ENCODE measurements at places on chromosomes 11 and 22.

GRCh38 chr22:17266251-17266971 lies 47.2 kb upstream of the ADA2 start:
- no peak for DNase-seq

DNA sequence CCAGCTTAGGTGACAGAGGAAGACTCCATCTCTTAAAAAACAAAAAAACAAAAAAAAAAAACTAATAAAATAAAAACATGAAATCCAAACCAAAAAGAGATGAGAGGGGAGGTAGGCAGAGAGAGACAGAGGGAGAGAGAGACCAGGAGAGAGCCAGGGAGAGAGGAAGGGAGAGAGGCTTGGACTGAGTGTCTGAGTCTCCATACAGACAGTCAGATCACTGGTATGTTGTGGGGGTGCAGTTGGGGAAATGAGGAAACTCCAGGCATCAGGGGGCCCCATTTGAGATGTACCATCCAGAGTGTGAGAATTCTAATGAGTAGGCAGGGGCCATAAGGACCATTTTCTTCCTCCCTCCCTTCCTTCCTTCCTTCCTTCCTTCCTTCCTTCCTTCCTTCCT lies 53.1 kb upstream of the SEPTIN5 start:
- DNase-seq: no peak

DNA sequence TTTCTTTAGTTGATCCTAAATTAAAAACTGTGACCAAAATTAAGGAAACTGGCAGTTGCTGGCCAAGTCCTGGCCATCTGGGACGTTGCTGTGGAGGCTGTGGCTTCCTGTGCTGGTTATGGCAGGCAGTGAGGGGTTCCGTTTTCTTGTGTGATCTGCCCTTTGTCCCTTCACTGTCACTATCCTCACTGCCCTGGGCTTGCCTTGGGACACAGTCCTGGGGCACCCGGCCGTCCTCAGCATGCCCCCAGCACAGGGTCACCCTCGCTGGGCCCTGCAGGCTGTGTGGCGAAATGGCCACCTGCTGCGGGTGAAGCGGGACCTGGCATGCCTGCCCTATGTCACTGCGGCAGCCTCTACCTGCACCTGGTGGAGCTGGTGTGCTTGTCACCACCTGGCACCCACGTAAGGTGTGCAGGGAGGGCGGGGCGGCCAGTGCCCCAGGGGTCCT lies 52.5 kb upstream of the SLC22A12 start:
- no peak for DNase-seq

DNA sequence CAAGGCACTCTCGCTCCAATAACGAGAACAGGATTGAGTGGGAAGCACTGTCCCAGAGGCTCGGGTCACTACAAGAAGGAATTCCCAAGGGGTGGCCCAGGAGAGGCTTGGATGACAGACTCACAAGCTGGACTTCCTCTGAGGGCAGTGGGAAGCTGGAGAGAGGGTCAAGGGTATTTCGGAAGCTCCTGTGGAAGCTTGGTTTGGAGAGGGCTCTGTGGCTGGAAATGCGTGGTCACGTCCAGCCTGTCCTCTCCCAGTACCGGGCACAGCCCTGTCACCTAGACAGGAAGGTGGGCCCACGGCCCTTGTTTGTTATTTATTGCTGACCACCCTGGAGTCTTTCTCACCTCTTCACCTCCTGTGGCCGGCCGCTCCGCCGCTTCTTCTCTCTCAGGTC lies 5.3 kb downstream of the SYNGR1 start:
- no peak for DNase-seq

DNA sequence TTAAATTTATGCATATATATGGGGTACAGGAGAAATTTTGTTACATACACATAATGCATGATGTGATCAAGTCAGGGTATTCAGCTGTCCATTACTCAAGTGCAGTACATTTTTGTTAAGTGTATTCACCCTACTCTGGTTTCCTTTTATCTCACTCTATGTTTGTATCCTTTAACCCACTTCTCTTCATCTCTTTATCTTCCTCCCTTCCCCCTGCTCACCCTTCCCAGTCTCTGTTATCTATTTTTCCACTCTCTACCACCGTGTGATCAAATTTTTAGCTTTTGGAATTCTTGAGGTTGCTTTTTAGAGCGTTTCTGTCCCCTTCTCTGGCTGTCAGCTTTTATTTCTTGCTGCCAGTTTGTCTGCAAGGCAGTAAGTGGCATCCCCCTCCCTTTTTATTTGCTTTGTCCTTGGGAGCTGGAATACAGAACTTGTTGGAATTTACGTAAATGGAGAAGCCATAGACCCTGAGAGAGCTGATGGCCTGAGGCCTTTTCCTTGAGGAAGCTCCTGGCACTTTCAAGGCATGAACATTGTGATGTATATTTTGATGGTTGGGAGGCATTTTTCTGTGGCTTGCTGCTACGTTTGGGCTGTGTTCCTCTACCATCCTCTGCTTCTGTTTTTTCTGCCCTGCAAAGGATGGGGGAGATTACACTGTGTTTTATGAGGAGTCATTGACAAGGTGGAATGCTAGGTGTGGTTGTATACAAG lies 148.6 kb downstream of the LDLRAD3 start:
- DNase-seq: no peak

DNA sequence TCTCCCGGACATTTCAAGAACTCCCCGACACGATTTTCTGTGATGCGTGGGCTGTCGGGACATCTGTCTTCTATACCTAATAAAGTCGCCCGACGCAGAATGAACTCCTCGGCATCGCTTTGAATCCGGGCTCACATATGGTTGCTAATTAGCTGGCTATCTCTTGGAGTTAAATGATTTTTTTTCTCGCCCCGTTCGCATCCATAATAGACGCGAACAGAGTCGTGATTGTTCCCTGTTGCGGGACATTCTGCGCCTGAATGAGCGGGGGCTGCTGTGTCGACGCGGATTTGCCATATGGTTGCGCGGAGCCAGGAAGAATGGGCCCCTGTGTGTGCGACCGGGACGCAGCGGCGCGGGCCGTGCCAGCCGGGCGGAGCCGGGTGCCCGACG lies 16.4 kb downstream of the CDKN1C start:
- DNase-seq: no peak

DNA sequence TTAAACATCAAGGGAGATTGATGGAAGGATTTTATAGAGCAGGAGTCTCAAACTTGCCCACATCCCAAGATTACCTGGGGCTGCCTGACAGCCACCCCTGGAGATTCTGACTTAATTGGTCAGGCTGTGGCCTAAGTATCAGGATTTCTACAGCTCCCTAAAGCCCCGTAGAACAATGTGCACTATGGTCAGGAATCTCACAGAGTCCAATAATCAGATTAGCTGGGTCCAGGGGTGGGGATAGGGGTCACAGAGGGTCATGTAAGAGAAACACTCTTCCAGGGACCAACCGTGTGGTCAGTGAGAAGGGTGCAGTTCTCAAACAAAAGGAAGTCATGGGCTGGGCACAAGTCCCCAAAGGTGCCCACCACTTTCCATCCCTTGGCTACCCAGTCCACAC lies 20.5 kb upstream of the FBLN1 start:
- DNase-seq: no peak

GRCh38 chr11:126329644-126330211 lies 25.8 kb upstream of the ST3GAL4 start:
- DNase-seq: no peak

DNA sequence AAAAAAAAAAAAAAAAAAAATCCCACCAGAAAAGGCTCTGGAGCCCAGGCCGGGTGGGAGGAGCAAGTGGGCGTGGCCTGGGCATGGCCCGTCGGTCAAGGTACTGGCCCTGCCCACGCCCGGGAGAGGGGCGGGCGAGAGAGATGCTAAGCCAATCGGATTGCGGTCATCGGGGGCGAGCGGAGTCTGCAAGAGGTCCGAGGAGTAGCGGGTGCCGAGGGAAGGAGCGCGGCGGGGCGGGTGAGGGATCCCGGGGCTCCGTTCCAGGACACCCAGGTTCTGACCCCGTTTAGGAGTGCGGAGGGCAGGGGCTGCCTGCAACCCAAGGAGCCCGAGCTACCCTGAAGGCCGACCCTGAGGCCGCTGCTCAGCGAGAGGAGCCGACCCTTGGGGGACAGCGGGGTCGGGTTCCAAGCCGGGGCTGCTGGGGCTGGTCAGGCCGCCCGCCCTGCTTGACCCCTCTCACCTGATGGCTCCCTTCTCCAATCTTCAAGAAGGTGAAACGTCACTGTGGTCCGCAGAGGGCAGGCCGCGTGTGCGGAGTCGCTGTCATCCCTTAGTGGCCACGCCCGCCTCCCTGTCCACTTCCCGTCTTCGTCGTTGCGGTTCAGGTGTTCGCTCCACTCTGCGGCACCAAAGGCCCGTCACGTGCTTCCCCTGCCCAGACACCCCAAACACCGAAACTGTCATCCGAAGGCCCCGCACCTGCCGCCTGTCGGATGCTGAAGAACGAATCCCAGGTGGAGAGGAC lies 11.1 kb upstream of the TAB1 start:
- DNase-seq: peak; percentile 62

DNA sequence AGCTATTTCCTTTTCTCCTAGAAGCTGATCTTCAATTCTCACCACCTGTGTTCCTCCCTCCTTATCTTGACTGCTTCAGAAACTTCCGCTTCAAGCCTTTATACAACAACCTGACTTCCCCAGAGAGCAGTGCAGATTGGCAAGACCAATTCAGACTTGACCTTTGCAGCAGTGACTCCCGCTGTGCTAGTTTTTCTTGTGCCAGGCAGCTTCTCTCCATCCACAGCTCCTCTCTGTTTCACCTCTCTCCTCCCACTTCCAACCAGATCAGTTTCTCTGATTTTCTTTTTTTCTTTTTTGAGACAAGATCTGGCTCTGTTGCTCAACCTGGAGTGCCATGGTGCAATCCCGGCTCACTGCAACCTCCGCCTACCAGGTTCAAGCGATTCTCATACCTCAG lies 74.3 kb downstream of the GRAMD1B start:
- no peak for DNase-seq

DNA sequence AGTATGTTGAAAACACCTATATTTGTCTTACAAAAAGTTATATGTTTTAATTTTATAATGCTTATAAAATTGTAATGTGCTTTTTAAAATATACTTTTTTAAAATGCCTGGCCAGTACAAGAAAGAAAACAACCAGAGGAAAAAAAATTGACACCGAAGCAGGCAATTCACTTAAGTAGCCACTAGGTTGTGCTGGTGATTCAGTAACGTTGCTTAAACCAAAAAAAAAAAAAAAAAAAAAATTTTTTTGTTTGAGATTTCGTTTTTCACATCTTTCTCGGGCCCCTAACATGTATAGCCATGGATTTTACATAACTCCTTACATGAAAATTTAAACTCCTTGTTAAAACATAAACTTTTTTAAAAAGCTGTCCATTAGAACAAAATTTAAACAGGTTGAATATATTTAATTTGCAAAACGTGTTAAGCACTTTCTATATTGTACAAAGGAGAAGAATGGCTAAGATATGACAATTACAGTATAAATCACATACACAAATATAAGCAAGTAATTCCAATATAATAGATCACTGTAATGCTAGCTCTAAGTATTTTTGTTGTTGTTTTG lies 9.2 kb downstream of the OR8B4 start:
- no peak for DNase-seq

DNA sequence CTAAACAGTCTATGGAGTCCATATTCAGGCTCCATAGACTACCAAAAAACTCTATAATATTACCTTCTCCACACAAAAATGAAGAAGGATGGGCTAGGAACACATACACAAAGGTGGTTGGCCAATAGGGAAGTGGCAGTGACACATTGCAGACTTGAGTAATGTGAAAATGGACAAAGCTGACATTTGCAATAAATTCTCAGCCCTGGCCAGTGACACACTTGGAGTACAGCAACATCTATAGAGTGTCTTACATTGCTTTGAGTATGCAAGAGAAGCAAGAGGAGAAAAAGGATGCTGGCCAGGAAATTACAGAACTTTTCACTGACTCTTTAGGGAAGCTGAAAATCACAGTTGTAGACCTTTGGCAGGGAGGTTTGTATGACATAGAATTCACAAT lies 7.3 kb upstream of the OR52W1 start:
- DNase-seq: no peak

- DNase-seq: no peak
Measured at GRCh38 chr11:64241491-64242374, 838 bp downstream of the FKBP2 start.

- DNase-seq: no peak
Measured at GRCh38 chr11:128837627-128838026, 29.5 kb downstream of the KCNJ1 start.

- no peak for DNase-seq
Measured at GRCh38 chr22:38208551-38208968, 6.8 kb downstream of the MAFF start.

GRCh38 chr22:49583341-49583740 lies 244.3 kb downstream of the BRD1 start:
- no peak for DNase-seq

- DNase-seq: no peak
Measured at GRCh38 chr11:126645186-126645585, 289.7 kb downstream of the ST3GAL4 start.

- peak; percentile 13 for DNase-seq
Measured at GRCh38 chr22:45334528-45334927, 24.8 kb downstream of the FAM118A start.

- DNase-seq: no peak
Measured at GRCh38 chr11:118623269-118623655, 15.8 kb downstream of the PHLDB1 start.

DNA sequence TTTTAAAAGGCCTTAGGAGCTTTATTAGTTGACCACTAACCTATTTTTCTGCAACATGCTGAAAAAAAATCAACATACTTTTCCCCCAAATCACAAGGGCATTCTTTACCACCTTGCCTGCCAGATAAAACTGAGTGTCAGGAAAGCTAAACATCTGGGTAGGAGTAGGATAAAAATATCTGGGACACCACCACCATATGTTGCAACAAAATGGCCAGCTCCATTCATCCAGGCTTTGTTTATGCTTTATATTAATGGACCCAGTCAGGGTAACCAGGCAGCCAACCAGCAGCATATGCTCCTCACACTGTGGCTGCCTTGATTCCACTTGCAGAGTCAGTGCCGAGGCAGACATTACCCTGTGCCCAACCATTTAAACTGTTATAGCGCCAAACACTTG lies 1024.5 kb downstream of the LRRC4C start:
- no peak for DNase-seq

GRCh38 chr11:95330302-95330701 lies 99.3 kb upstream of the SESN3 start:
- no peak for DNase-seq

- DNase-seq: no peak
Measured at GRCh38 chr11:76252631-76253070, 46.3 kb upstream of the WNT11 start.

DNA sequence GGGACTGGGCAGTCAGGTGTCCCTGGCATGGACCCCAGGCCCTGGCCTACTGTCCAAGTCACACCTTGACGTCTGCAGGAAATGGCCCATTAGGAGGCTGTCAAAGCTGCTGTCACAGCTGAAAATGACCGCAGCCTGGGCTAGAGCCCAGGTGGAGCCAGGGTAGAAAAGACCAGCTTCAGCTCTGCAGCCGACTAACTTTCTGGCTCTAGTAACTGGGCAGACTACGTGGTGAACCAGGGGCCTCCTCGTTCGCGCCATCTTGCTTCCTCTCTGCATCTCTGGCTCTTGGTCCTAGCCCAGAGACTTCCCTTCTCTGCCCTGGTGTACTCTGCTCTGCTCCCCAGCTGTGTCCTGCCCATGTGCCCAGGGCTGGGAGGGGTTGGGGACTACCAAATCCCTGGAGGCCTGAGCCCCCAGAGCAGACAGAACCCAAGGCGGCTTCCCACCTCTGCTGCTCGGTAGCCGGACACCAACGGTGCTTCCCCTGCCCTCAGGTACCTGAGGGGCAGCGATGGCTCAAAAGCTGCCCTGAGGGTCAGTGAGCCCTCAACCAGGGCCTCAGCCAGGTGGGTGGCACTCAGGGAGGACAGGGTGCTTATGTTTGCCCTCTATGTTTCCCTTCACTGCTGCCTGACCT lies 19.7 kb downstream of the SART1 start:
- DNase-seq: no peak

- DNase-seq: no peak
Measured at GRCh38 chr11:416757-417621, 2.2 kb upstream of the SIGIRR start.

Data from caudate nucleus (tissue), 63 donors.